NCI-H510A (cell line): ENCODE measurements at places on chromosomes 16 and 17.

- no peak for DNase-seq
Observed at GRCh38 chr17:6853764-6854442, 22.4 kb upstream of the TEKT1 start.

- no peak for DNase-seq
Observed at GRCh38 chr16:67301080-67301782, 21.9 kb downstream of the PLEKHG4 start.

DNA sequence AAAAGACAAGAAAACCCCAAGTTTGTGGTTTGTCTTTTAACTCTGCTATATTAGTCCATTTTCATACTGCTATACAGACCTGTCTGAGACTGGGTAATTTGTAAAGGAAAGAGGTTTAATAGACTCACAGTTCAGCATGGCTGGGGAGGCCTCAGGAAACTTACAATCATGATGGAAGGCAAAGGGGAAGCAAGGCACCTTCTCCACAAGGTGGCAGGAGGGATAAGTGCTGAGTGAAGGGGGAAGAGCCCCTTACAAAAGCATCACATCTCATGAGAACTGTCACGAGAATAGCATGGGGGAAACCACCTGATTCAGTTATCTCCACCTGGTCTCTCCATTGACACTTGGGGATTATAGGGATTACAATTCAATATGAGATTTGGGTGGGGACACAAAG is 13.5 kb upstream of the ADAM11 start:
- no peak for DNase-seq

DNA sequence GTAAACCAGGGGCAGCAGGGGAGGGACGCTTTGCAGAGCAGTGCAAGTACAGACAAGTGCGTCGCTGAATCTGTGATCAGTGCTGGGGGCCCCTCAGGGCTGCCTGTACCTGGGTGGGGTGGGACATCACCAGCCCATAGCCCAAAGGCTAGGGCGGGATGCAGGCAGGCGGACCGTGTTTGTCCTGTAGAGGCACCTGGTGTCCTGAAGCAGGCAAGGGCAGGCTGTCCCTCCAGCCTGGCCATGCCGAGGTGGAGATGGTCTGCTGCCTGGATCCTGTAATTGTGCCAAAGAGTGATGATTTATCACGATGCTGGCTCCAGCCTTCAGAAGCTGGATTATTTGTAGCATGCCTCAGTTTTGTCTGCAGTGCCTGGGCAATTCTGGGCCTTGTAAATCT is 137.9 kb upstream of the GSE1 start:
- no peak for DNase-seq

- DNase-seq: no peak
Observed at GRCh38 chr16:64203126-64203525, 918.7 kb downstream of the CDH11 start.

DNA sequence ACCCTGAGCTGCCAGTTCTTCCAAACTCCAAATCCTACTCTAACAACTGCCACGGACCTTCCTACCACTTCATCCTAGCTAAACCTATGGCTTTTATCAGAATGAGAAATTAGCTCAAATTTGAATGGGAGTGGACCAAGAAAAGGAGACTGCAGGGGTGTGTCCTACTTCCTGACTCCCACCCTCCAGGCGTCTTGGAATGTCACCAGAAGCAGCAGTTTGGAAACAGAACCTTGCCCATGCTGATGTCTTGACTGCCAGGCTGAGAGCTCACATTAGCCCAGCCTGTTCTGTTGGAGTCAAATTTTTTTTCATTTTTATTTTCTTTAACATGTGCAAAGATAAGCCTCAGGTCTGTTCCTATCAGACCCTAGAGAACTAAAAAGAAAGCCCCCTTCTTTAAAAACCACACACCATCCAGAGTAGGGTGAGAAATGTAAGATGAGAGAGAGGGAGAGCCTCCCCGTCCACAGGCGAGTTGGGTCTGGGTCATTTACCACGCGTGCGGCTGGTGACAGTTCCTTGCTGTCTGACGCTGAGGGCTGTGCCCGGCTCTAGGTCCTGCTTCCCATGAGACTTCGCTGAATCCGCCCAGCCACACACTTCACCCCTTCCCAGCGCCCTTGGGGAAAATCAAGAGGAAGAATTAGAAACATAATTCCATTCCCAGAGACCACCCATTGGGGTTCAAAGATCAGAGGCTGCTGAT is 54.3 kb downstream of the WNT3 start:
- no peak for DNase-seq

GRCh38 chr17:82789051-82789592 is 37.3 kb downstream of the TBCD start:
- peak; percentile 61 for DNase-seq

DNA sequence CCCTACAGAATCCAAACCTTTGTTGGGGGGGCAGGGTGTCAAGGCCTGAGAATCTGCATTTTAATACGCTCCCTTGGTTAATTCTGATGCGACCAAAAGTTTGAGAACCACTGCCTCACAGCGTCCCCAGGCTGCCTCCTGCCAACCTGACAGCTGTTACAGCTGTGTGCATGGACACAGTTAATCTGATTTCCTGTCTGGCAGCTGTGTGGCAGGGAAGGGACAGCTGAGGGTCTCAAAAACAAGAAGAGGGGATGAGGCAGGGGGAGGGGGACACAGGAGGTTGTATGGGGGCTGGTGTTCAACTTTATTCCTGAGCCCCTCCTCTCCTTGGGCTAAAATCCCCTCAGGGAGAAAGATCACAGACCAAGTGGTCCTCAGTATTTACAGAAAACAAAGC is 17.5 kb downstream of the HDAC5 start:
- no peak for DNase-seq

DNA sequence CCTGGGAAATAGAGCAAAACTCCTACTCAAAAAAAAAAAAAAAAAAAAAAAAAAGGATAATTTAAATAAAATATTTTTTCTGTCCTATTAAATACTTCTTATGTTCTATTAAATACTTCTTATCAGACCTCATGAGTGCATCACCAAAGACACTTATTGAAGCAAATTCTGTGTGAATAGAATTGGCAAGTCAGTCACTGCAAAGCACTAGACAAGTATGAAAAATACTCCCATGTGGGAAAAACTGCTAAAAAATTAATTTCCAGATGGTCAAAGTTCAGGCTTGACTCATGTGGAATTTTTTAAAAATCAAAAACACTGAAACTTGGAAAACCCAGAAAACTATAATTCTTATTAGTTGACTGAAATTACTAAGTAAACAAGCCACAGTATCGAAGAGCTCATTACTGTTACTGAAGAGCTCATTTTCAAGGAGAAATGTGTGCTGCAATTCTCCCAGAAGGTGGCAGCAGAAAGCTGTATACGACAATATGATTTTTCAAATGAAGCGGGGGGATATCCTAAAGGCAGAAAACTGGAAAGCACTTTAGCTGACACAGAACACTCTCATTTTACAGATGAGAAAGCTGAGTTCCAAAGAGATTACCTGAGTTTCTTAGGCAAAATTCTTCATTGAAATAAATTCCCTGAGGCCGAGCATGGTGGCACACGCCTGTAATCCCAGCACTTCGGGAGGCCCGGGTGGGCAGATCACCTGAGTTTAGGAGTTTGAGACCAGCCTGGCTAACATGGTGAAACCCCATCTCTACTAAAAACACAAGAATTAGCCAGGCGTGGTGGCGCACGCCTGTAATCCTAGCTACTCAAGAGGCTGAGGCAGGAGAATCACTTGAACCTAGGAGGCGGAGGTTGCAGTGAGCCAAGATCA is 15.9 kb upstream of the FBXO47 start:
- DNase-seq: peak; percentile 43

DNA sequence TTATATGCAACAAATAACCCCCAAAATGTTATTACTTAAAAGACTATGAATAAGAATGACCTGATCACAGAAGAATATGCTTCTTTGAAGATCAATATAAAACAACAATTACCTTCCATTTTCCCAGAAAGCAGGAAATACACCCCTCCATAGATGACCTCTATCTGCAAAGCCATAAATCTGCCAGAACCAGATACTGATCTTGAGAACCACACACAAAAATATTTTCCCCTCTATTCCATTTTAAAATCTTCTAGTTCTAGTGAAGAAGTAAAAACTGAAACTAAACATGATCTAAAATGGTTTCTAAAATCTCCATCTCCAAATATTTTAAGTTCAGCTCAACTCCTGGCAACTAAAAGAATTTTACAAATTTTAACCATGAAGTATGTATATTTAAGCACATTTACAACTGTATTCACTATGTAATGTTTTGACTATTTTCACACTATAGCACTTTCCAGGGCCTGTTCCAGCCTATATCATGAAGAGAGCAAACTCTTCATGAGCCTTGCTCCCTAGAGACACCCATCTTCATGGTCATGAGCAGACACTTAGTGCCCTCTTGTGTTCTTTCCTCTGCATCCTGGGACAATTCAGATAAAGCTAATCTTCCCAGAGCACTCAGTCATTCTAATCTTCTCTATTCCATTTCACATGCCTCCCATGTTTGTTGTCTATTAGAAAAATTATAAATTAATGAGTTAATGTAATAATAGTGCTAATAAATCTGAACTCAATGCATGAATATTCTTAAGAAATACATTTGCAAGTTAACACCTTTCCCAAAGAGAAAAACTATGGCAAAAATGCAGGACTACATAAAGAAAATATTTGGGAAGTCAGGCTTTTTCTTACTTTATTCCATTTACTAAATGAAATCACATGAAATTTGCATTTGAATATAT is 87.0 kb downstream of the HELZ start:
- no peak for DNase-seq

DNA sequence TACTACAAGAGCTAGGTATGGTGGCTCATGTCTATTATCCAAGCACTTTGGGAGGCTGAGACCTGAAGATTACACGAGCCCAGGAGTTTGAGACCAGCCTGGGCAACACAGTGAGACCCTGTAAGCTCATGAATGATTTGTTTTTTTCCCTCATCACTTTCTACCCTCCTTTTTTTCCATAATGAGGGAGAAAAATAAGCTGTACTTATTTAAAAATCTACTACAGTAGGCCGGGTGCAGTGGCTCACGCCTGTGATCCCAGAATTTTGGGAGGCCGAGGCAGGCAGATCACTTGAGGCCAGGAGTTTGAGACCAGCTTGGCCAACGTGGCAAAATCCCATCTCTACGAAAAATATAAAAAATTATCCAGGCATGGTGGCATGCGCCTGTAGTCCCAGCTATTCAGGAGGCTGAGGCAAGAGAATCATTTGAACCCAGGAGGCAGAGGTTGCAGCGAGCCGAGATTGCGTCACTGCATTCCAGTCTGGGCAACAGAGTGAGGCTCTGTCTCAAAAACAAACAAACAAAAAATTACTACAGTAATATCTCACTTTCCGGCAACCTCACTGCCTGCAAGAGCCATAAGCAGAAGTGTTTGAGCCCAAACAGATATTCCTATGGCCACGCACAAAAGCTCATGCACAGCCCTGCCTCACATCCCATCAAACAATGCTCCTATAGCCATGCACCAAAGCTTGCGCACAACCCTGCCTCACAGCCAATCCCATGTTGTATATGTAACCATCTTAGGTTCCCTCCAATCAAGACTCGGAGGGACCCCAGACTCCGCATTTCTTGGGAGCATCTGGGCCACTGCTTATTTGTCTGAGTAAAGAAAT is 37.4 kb downstream of the TK2 start:
- no peak for DNase-seq
